H1 (cell line): ENCODE measurements at places on chromosomes 3 and 15.

- no peak for DNase-seq
Observed at GRCh38 chr3:147007736-147008245, 398.6 kb downstream of the ZIC4 start.

- no peak for DNase-seq
Observed at GRCh38 chr3:65138556-65138955, 450.8 kb upstream of the ADAMTS9 start.

DNA sequence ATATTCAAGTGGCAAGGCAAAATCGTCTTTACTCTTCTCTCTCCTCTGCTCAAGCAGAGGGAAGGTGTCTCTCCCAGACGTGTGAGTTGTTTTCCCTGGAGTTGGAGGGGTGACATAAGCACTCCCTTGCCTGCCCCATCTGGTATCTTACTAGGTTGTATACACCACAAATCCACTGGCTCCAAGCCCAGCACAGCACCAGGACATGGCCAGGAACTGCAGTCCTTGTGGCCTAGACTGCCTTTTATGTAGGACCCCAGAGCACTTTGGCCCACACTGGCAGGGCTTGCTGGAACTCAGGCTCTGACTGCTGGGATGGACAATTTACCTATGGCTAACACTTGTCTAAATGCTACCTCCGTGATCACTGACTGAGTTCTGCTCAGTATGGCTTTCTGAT is 34.0 kb downstream of the DZIP3 start:
- no peak for DNase-seq

DNA sequence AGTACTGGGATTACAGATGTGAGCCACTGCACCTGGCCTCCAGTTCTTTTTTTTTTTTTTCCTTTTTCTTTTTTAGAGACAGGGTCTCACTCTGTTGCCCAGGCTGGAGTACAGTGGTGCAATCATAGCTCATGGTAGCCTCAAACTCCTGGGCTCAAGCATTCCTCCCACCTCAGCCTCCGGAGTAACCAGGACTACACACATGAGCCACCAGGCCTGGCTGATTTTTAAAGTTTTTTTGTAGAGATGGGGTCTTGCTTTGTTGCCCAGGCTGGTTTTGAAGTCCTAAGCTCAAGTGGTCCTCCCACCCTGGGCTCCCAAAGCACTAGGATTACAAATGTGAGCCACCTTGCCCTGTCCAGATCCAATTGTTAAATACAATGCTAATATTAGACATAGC is 13.6 kb upstream of the ULK3 start:
- no peak for DNase-seq

DNA sequence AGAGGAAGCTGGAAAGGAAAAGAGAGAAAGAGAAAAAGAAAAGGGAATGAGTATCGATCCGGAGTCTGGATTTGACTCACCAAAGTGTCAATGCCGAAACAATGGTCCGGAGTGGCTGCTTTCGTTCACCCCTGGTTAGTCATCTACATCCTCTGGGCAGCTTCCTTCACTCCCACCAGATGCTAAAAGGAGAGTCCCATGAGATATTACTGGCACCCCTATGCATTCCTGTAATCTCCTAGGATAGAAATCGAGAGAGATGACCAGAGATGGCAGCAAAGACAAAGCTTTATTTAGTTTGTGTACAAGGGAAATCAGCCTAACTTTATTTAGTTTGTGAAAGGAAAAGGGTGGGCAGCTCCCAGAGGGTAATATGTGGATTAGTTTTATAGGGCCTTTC is 622.2 kb downstream of the ZPLD1 start:
- no peak for DNase-seq

GRCh38 chr3:16388850-16389441 is 123.9 kb downstream of the OXNAD1 start:
- DNase-seq: no peak

DNA sequence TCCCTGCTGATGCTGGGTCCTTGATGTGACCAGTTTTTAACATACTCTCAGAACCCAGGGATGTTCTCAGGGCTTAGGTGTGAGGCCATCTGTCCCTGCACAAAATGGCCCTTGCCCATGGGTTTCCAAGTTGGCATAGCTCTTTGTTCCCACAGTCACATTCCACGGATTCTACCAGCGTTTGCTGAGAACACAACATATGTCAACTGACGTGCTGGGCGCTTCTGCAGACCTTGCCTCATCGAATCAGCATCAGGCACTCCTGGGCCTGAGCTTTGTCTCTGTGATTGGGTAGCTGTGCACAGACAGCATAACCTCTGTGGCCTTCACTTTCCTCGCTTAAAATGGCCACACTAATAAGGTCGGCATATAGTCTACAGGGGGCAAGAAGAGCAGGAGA is 69.0 kb downstream of the MGLL start:
- DNase-seq: no peak

- DNase-seq: no peak
Observed at GRCh38 chr15:66765478-66766281, 63.6 kb downstream of the SMAD6 start.

- DNase-seq: no peak
Observed at GRCh38 chr15:48627260-48627940, 18.1 kb downstream of the FBN1 start.

DNA sequence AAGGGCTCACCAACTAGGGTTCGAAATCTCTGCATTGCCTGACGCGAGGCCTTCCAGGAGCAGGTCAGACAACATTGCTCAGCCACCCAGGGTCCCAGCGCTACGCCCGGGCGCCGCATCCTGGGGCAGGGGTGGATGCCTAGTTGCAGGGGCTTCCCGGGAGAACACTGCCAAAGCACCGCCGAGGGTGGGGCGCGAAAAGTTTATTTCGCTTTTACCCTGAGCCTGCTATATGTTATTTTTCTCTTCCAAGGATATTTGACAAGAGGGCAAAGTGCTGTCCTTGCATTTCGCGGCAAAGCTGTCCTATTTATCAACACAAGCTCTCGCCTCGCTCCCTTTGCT is 549 bp upstream of the SOX14 start:
- DNase-seq: no peak

DNA sequence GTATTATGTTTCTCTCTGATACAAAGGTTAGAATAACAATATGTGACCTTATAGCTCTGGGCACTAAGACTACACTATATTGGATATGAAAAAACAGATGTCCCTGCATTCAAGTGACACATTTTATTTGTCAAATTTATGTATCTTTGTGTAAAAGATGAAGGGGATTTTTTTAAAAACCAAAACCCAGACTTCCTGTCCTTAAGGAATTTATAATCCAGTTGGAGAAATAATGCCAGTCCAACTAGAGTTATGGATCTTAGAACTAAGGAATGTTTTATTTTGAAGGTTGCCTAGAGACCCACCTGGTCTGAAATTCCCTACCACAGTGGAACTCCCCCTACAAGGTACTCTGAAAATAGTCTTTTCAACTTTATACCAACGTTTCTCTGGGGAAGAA is 33.3 kb upstream of the PIK3CB start:
- no peak for DNase-seq

- DNase-seq: no peak
Observed at GRCh38 chr3:133394561-133395311, 5.1 kb upstream of the BFSP2 start.

- no peak for DNase-seq
Observed at GRCh38 chr3:42780892-42781700, 8.0 kb upstream of the CCDC13 start.

- DNase-seq: no peak
Observed at GRCh38 chr3:18740631-18741583, 315.8 kb upstream of the SATB1 start.
